ENCODE measurements at places on chromosomes 7 and 10.

DNA sequence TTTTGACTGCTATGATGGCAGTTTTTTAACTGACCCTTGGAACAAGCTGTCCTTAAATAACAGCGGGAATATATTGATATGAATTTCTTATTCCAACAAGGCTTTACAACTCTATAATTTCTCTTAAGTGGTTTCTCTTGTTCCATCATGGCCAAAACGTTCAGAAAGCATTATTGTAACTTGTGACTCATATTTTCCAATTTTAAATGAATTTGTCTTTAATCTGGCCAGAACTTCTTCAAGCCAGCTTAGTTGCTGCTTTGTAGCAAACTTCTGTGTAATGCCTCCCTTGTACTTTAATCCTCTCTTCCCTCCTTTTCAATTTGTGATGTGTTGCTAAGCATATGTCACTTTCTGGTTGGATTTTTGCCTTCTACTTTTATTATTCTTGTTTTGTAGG is 271.9 kb downstream of the KIF20B start:
- DNase-seq, result peak; percentile 46

DNA sequence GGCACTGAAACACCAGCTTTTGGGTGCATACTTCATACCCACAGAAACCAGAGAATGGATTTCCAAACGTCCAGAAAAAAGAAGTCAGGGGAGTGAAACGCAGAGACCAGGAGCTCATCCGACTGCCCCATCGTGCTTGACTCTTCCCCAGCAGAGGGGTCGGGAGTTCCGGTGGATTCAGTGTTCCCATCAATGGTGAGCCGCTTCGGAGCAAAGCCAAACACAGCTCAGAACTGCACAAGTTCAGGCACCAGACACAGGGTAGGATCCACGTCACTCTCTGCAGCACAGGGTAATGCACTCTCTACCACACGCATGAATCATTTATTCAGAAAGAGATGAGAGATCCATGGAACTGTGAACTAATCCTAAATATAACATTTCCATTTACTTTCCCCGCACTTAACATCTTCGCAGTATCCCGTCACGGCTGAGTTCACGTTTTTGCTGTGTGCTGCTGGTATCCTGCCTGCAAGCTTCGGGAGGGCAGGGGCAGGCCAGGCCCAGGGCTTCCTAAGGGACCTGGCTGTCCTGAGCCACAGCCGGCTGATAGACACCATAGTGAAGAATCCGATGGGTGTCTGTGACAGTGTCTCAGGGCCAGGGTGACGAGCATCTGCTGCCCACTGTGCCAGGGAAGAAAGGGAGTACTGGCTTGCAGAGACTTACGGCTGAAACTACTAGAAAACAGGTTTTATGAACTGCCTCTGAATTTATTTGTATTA is 545.3 kb downstream of the PTPRN2 start:
- DNase-seq, result no peak

GRCh38 chr10:23111517-23112286 is 16.3 kb downstream of the MSRB2 start:
- DNase-seq, result no peak

GRCh38 chr7:84675633-84676034 is 481.0 kb upstream of the SEMA3A start:
- no peak for DNase-seq

GRCh38 chr10:124745673-124746072 is 1.5 kb upstream of the FAM53B start:
- DNase-seq, result no peak

DNA sequence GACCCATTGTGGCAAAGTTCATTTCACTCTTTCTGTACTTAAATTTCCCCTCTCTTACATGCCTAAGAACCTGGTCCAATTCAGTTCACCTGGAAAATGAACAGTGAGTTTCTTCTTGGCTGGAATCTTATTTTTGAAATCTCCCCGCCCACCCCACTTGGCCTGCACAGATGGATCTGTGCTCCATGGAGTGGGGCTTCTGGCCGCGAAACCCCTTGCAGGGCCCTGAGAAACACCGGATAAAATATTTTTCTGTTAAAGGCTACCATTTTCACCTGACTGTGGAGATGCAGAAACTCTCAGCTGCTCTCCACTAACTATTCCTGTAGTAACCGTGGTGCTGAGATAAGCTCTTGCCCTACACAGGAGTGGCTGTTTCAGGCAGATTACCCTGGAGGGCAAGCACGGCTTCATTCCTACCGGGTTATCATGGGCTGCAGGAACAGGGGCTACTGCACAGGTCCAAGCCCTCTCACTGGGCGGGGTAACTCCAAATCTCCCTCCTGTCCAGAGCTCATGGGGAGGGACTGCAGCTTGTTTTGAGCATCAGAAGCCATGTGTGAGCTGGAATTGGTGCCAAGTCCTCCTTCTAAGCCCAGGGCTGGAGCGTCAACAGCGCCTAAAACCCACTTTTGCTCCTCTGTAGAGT is 118.9 kb downstream of the PRPF18 start:
- no peak for DNase-seq

DNA sequence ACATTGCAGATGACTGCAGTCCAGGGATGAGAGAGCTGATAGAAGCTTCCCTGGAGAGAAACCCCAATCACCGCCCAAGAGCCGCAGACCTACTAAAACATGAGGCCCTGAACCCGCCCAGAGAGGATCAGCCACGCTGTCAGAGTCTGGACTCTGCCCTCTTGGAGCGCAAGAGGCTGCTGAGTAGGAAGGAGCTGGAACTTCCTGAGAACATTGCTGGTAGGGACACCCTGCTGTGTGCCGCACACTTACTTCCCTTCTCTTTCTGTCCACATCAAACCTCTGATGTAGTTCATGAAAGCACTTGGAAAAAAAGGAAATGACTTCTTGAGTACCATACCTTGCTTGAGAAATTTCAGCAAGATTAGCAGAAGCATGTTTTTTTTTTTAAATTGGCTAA is 25.3 kb downstream of the MAP3K8 start:
- DNase-seq, result no peak

DNA sequence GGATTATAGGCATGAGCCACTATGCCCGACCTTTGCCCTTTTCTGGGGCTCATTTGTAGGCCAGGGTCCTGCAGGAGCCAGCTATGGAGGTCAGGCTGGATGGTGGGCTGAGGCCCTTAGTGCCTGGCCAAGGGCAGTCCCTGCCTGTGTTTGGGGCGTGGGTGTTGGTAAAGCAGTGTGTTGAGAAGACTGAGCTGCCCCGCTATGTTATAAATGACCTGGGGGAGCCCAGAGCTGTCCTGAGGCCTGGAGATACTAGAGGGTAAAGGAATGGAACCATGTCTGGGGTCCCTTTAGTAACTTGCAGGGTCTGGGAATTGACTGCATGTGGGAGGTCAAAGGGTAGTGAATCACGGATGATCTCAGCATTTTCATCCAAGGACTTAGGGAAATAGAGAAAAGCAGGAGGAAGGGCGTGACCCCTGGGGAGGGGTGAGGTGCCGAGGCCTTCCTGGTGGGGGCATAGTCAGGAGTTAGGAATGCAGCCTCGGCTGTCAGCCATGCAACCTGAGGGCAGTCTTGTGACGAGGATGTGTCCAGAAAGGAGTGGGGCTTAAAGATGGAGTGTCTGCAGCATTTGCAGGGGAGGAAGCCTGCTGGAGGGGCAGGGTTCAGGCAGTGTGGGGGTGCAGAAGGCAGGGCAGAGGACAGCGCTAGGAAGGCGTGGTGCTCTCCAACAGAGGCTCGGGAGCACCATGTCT is 31.5 kb downstream of the TMEM248 start:
- DNase-seq, result peak; percentile 30

DNA sequence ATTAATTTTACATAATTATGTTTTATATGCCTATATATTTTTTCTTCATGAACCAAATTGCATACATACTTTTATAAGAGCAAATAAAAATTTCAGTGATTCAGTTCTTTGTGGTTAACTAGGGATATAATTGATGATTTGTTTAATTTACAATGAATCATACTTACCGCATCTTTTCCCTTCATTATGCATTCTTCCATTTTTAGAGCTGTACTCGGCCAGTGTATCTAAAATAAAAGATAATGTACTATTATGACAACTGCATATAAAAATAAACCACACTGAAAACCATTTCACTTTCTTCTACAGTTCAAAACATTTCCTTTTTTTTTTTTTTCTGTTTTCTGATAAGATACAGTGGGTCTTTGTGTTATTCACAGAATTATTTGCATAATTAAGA is 179.9 kb downstream of the SEMA3E start:
- DNase-seq, result no peak

- no peak for DNase-seq
Measured at GRCh38 chr7:138773817-138774216, 24.0 kb upstream of the TMEM213 start.

- DNase-seq, result no peak
Measured at GRCh38 chr7:40569326-40569725, 434.5 kb downstream of the SUGCT start.

GRCh38 chr10:1532636-1533035 is 204.7 kb downstream of the ADARB2 start:
- no peak for DNase-seq

- no peak for DNase-seq
Measured at GRCh38 chr7:74134117-74134620, 40.0 kb upstream of the EIF4H start.

GRCh38 chr7:41538810-41539724 is 163.8 kb downstream of the INHBA start:
- DNase-seq, result peak; percentile 31

- DNase-seq, result no peak
Measured at GRCh38 chr10:133132473-133133291, 27.3 kb upstream of the KNDC1 start.

DNA sequence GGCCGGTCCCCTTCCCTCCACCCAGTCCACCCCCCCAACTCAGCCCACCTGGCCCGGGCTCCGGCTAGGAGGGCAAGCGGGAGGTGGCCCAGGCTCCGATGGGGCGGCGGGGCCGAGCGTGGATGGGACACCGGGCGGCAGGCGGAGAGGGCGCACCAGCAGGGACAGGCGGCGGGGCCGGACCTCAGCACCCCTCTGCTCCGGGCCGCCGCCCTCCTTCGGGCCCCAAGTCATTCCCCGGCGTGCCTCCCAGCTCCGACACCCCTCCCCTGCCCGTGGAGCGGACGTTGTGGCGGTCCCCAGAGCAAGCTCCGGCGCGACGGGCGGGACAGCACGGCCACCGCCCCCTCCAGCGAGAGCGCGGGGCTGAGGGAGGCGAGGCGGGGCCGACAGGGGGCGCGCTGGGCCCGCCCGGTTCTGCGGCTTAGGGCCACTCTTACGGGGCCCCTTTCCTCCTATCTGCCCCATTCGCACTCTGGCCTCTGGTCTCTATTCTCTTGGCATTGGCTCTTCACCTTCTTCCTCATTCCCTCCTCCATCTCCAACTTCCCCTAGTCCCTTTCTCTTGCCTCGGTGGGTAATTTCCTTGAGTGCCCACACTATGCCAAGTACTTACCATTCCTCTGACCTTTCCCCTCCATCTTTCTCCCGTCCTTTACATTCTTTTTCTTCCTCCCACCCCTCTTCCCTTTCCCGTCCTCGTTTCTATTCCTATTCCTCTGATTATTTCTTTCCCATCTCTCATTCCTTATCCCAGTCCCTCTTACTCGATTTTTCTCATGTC is 701 bp upstream of the GBX1 start:
- no peak for DNase-seq

- no peak for DNase-seq
Measured at GRCh38 chr10:934746-935406, 3.4 kb upstream of the LARP4B start.

DNA sequence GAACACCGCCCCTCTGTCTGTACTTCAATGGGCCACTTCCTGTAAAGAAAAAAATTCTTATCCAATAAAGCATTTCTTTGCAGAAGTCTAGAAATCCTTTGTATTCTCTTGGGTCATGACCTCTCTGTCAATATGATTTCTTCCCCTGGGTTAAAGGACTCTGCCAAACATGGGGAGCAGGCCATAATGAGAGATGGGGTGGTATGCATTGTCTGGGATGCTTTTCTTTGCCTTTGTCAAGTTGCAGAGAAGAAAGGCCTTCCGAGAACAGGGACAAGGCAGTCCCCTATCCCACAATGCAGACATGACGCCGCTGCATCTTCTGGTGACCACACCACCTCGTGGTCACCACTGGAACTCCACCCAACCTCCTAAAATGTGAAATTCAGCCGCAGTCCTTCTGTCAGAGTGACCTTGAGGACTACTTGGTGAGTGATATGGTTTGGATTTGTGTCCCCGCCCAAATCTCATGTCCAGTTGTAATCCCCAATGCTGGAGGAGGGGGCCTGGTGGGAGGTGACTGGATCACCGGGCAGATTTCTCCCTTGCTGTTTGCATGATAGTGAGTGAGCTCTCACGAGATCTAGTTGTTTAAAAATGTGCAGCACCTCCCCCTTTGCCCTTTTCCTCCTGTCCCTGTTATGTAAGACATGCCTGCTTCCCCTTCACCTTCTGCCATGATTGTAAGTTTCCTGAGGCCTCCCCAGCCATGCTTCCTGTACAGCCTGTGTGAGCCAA is 15.2 kb upstream of the FRMPD2 start:
- no peak for DNase-seq

DNA sequence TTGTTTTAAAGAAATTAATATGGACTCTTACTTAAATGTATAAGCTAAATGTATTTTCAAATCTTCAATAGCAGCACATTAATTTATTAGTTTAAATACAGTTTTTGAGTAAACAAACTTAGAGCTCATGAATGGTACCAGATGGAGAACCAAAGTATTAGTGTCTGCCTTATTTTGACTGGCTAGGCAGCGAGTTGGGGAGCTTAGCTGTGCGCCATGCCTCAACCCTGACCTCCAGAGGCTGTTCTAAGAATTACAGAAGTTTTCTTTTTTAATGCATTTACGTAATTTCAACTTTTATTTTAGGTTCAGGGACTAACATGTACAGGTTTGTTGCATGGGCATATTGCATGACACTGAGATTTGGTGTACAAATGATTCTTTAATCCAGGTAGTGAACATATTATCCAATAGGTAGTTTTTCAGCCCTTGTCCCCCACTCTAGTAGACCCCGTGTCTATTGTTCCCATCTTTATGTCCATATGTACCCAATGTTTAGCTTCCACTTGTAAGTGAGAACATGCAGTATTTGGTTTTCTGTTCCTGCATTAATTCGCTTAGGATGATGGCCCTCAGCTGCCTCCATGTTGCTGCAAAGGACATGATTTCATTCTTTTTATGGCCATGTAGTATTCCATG is 166.8 kb downstream of the IQUB start:
- no peak for DNase-seq

DNA sequence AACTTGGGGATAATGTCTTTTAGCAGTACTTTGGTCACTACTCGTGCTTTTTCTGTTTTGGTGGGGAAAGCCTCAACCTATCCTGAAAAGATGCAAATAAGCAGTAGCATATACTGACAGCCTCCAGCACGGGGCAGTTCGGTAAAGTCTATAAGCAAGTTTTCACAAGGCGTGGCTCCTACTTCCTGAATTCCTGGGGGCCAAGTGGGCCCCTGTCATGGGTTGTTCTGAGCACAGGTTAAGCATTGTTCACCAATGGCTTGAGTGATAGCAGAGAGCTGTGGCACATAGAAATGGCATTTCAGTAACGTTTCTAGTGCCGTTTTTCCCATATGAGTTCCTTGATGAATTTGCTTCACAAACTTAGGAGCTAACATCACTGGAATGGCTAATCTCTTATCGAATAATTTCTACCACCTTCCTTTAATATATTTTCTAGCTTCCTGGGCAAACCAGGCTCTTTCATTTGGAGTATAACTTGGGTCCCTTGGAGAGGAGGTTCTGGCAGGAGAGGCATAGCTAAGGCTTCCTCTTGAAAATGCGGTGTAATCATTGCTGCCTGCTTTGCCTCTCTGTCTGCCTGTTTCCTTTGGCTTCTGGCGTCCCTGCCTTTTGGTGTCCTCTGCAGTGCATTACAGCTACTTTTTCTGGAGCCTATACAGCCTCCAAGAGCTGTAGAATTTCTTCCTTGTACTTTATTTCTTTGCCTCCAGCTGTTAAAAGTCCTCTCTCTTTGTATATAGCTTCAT is 11.7 kb upstream of the ZNF239 start:
- no peak for DNase-seq

GRCh38 chr10:99754670-99755069 is 22.6 kb downstream of the CUTC start:
- no peak for DNase-seq

- no peak for DNase-seq
Measured at GRCh38 chr7:27961255-27961654, 219.3 kb downstream of the JAZF1 start.
